ENCODE measurements at places on chromosomes 1 and 21. TPM values are rescaled to one million over a fixed set of nuclear protein-coding genes. Genes with fewer than 3 reads are reported as not detected.
A peak's percentile ranks its signal among the peaks of the same experiment; 100 is the strongest.

- H3K27ac ChIP-seq = no peak overlapping the region
- no peak for DNase-seq
- no peaks in the 10 kb centered on the region for H3K36me3 ChIP-seq
- no peak overlapping the region for H3K4me3 ChIP-seq
These were observed 166.9 kb downstream of the HLX start for GRCh38 chr1:221045842-221046831.

NBPF10 gene
- 0.89 TPM for total RNA-seq

PPIAL4G gene
- total RNA-seq = 0.44 TPM

DNA sequence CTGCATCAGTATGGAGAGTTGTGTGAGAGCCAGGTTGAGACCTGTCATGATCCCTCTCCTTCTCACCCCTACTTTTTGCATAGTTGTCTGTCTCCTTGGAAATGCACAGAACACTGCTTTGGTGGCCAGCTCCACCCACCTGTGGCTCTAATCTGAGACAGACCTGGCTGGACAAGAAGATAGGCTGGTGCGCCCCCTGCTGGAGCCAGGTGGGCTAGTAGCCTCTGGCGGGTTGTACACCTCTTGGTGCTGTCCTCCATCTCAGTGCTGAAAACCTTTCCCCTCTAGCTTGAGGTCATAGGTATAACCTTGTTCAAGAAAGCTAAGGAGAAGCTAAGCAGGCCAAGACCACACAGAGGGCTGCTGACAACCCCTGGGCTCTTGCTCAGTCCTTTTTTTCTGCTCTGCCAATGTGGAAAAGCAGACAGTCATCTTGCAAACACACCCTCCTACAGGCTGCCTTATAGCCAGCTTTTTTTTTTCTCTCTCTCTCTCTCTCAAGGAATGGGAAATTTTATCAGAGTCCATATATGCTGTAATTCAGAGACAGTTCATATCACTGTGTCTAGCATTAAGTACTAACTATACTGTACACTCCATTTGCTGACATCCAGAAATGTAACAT is 58.8 kb upstream of the SPATA6 start:
- no peaks in the 10 kb centered on the region for H3K4me1 ChIP-seq
- H3K4me3 ChIP-seq = no peak overlapping the region
- DNase-seq = no peak
- H3K27ac ChIP-seq = no peak overlapping the region
- no peaks in the 10 kb centered on the region for H3K36me3 ChIP-seq

S100A12 gene
- not detected for total RNA-seq

DNA sequence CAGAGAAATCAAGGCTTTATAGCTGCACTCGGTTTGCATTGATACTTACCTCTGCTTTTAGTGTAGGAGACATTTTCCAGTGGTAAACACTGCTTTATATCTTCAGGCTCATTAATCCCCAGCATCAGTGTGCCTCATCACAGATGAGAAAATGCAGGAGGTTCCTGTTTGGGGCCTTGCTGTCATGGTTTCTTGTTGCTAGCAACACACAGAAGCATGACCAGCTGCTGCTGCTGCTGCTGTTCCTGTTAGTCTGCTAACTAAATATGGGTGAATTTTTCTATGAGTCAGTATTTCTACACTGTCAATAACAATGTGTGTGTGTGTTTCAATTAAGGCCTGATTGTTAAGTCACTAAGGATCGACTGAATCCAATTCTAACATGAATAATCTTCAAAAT is 85.8 kb upstream of the RGS1 start:
- H3K27ac ChIP-seq = no peak overlapping the region
- no peaks in the 10 kb centered on the region for H3K27me3 ChIP-seq
- no peaks in the 10 kb centered on the region for H3K4me1 ChIP-seq
- no peak overlapping the region for H3K4me3 ChIP-seq
- H3K36me3 ChIP-seq = no peaks in the 10 kb centered on the region

DNA sequence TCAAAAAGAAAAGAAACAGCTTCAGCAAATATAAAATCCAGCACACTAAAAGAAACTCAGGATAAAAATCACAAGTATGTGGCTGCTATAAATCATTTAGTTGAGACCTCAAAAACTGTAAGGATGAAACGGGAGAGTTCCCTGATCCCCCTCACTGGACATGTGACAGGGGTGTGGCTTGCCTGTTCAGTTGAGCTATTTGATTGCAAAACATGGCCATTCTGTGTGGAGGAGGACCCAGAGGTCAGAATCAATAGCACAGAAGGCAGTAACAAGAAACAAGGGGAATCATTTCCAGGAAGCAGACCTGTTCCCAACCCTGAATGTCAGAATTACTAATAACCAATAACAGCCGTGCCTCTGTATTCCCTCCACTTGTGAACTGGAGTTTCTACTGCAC is 27.9 kb downstream of the RBM11 start:
- DNase-seq = no peak
- H3K4me3 ChIP-seq = no peak overlapping the region
- H3K36me3 ChIP-seq = no peaks in the 10 kb centered on the region
- no peaks in the 10 kb centered on the region for H3K27me3 ChIP-seq
- H3K27ac ChIP-seq = no peak overlapping the region

CD2 gene
- 364 TPM for total RNA-seq

DNA sequence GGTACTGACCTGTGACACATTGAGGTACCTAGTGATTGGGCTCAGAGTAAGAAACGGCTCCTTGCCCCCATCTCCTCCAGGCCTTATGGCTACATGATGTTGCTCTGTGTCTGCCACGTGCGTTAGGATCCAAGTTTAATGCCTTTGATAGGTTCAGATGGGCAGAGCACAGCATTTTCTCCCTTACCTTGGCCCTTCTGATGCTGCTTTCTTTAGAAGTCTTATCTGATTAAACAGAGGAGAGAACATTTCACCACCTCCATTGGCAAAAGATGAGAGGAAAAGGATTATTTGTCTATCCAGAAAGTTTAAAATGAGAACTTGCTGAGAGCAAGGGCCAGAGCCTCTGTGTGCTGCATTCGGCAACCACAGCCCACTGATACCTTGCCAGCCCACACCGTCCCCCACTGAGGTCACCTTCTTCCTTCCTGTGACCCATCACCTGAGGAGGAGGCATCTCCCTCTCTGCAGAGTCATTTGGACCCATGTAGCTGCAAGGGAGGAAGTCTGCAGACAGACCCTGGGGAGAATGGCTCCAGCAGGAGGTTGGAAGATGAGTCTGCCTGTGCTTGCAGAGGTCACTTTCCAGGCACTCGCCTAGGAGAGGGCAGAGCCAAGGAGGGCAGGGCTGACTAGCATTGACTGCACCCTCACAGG is 16.7 kb downstream of the SHISA4 start:
- H3K4me1 ChIP-seq = no peaks in the 10 kb centered on the region
- H3K27me3 ChIP-seq = no peaks in the 10 kb centered on the region
- no peaks in the 10 kb centered on the region for H3K36me3 ChIP-seq
- H3K4me3 ChIP-seq = no peak overlapping the region
- no peak for DNase-seq
- H3K27ac ChIP-seq = no peak overlapping the region

RGS4 gene
- not detected for total RNA-seq

GRCh38 chr1:94285031-94285654 is 47.8 kb upstream of the ARHGAP29 start:
- no peaks in the 10 kb centered on the region for H3K36me3 ChIP-seq
- no peak overlapping the region for H3K4me3 ChIP-seq
- no peak overlapping the region for H3K27ac ChIP-seq
- no peaks in the 10 kb centered on the region for H3K4me1 ChIP-seq
- no peak for DNase-seq

DNA sequence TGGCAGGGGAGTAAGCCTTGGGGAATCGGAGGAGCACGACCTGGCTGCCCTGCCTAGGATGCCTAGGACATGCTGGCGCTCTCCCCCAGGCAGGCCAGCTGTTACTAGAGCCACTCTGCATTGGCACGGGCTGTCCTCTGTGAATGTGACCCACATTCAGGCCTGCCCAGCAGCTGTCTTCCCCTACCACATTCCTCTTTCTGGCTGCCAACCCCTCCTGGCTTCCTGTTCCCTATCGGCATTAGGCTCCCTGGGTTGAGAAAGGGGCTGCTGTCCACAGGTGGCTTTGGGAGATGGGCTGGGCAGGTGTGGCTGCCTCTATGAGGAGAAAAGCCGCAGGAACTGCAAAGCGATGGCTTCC is 2.3 kb upstream of the NFASC start:
- H3K4me3 ChIP-seq = no peak overlapping the region
- no peaks in the 10 kb centered on the region for H3K36me3 ChIP-seq
- H3K27me3 ChIP-seq = no peaks in the 10 kb centered on the region
- no peak for DNase-seq

GRCh38 chr1:38153778-38154470 is 107.3 kb upstream of the POU3F1 start:
- no peaks in the 10 kb centered on the region for H3K36me3 ChIP-seq
- no peak for DNase-seq
- H3K27me3 ChIP-seq = no peaks in the 10 kb centered on the region
- H3K4me1 ChIP-seq = no peaks in the 10 kb centered on the region

DNA sequence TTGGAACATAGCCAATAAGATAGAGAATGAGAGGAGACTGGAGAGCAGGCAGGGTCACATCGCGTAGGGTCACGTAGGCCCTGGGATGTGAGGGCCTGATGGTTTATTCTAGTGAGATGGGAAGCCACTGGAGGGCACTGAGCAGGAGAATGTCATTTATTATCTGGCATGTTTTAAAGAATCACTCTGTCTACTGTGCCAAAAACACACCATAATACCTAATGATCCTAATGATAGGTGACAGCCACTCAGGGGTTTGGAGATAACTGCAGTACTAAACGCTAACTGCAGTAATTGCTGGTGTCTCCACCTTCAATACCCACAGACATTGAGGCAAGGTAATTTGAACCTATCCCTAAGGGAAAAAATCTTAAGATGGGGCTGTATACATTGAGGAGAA is 185.4 kb downstream of the TTLL7 start:
- no peak for DNase-seq
- no peaks in the 10 kb centered on the region for H3K27me3 ChIP-seq
- H3K4me1 ChIP-seq = no peaks in the 10 kb centered on the region
- H3K4me3 ChIP-seq = no peak overlapping the region
- H3K36me3 ChIP-seq = no peaks in the 10 kb centered on the region
- no peak overlapping the region for H3K27ac ChIP-seq

IL19 gene
- total RNA-seq = not detected

DNA sequence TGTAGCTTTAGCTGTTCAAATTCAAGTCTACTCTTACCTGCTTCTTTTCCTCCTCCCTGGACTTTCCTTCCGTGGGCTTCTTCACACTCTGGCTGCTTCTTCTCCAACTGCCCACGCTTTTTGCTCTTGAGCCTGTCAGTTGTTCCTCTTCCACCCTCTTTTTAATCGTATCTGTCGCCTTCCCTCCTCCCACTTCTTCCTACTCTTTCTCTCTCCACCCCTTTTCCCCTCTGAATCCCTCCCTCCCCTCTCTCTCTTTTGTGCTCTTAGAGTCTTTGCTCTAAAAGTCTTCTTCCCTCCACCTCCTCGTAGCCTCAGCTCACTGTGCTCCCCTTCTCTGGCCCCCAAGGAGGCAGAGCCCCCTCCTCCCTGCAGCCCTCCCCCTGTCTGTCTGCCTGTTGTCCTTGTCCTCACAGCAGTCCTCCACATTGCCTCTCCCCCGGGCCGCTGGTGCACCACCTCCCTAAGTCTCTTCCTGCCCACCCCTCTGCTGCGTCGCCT is 12.9 kb upstream of the GJA5 start:
- peaks cover 14% of the 10 kb centered on the region for H3K27me3 ChIP-seq
- DNase-seq = no peak

- H3K4me1 ChIP-seq = peaks cover 94% of the 10 kb centered on the region
- DNase-seq = no peak
- H3K36me3 ChIP-seq = no peaks in the 10 kb centered on the region
- peak overlapping the region; percentile 95 for H3K27ac ChIP-seq
These were observed 8.0 kb downstream of the SMAP2 start for GRCh38 chr1:40381268-40382107.

- H3K4me3 ChIP-seq = no peak overlapping the region
- no peak overlapping the region for H3K27ac ChIP-seq
- H3K27me3 ChIP-seq = no peaks in the 10 kb centered on the region
- H3K36me3 ChIP-seq = no peaks in the 10 kb centered on the region
- H3K4me1 ChIP-seq = no peaks in the 10 kb centered on the region
These were observed 6.7 kb downstream of the NCMAP start for GRCh38 chr1:24562625-24563024.

GRCh38 chr1:156552518-156552917 is 19.8 kb downstream of the IQGAP3 start:
- DNase-seq = no peak
- no peaks in the 10 kb centered on the region for H3K4me1 ChIP-seq
- no peak overlapping the region for H3K4me3 ChIP-seq

TACSTD2 gene
- total RNA-seq = not detected

DNA sequence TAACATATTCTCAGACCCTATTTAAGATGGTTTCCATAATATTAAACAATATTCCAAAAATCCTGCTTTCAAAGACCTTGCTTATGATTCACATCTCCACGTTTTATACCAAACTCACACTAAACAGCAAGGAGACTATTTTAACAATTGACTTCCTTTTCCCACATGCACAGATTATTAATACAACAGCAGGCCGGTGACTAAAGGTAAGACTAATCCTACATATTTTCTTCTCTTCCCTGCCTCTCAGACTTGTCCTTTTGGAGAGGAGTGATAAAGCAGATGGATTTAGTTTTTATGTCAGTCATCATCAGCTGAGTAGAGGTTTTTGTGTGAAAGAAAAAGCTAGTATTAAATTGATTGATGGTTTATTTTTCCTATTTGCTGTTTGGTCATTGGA is 400.6 kb downstream of the NTNG1 start:
- no peak for DNase-seq
- H3K4me3 ChIP-seq = no peak overlapping the region
- no peaks in the 10 kb centered on the region for H3K27me3 ChIP-seq
- H3K4me1 ChIP-seq = no peaks in the 10 kb centered on the region
- H3K36me3 ChIP-seq = no peaks in the 10 kb centered on the region
- no peak overlapping the region for H3K27ac ChIP-seq

GRCh38 chr1:12618661-12618964 is 603 bp upstream of the DHRS3 start:
- DNase-seq = no peak
- H3K27ac ChIP-seq = peak overlapping the region; percentile 85
- peaks cover 4% of the 10 kb centered on the region for H3K36me3 ChIP-seq
- no peaks in the 10 kb centered on the region for H3K27me3 ChIP-seq
- peaks cover 41% of the 10 kb centered on the region for H3K4me1 ChIP-seq

- no peaks in the 10 kb centered on the region for H3K27me3 ChIP-seq
- H3K4me3 ChIP-seq = no peak overlapping the region
- no peaks in the 10 kb centered on the region for H3K4me1 ChIP-seq
These were observed 480.4 kb downstream of the PLPP3 start for GRCh38 chr1:56098946-56099345.

CFAP45 gene
- 0.75 TPM for total RNA-seq

DNA sequence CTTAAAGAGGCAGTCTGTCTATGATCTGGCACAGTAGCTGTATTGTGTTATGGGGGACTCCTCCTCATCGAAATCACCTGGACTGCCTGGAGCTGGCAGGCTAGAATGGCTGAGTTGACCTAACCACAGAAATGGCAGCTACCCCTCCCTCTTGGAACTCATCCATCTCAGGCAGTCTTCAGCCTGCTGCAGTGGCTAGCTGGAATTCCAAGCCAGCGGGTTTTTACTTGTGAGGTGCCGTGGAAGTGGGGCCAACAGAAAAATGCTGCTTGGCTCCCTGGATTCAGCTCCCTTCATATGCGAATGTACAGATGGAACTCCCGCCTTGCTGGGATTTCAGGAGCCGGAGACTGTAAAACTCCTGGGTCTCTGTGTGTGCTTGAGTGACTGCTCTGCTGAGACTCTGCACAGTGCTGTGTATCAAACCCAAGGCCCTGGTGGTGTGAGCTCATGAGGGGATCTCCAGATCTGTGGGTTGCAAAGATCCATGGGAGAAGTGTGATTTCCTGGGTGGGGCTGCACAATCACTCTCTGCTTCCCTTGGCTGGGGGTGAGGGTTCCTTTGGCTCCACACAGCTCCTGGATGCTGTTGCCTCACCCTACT is 316.9 kb downstream of the CTH start:
- no peak overlapping the region for H3K4me3 ChIP-seq
- H3K27me3 ChIP-seq = no peaks in the 10 kb centered on the region
- no peaks in the 10 kb centered on the region for H3K36me3 ChIP-seq
- no peaks in the 10 kb centered on the region for H3K4me1 ChIP-seq
